ENCODE measurements at places on chromosomes 6 and 20.

DNA sequence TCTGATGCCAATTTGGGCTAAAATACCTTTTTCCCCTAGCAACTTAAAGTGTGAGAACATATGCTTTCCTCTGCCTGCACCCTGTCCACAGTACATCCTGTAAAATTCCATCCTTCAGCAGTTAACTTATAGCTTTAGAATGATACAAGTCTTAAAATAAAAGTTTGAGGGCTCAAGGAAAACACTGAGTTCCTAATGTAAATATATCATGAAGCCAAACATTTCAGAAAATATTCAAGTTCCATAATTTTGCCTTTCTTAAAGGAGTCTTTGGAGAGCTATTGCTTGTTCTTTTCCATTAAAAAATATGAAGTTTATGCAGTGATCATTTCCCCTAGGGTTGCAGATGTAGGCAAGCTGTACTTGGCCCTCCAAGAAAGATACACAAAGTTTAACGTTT is 303.8 kb downstream of the COL12A1 start:
- no peak for DNase-seq

- no peak for DNase-seq
Observed at GRCh38 chr6:143536866-143537691, 25.6 kb upstream of the FUCA2 start.

GRCh38 chr20:1473246-1474220 is 6.9 kb upstream of the NSFL1C start:
- DNase-seq, result no peak

GRCh38 chr20:54668271-54669039 is 193.1 kb downstream of the DOK5 start:
- no peak for DNase-seq

- DNase-seq, result no peak
Observed at GRCh38 chr6:122696079-122696478, 83.4 kb upstream of the FABP7 start.

- no peak for DNase-seq
Observed at GRCh38 chr6:61909486-61909885, 376.5 kb downstream of the KHDRBS2 start.

GRCh38 chr20:43721429-43722152 is 5.2 kb downstream of the GTSF1L start:
- DNase-seq, result no peak

DNA sequence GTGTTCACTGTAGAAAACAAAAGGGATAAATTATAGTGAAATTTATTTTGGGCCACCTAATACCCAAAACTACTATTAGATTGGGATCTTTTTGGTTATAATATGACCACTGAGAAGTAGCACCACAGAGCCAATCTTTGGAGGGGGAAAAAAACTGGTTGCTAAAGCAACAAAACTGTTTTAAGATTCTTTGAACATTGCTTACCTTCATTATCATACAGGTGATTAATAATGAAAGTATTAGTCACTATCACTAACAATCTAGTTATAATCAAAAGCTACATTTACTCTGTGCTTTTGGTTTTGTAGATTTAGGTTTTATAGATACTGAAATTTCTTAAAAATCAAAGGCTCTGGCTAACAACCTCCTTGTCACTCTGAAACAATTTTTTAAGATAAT is 31.7 kb downstream of the STX7 start:
- DNase-seq, result no peak

GRCh38 chr6:145319605-145320004 is 415.7 kb downstream of the EPM2A start:
- no peak for DNase-seq

GRCh38 chr20:22324505-22324904 is 259.9 kb downstream of the FOXA2 start:
- no peak for DNase-seq

- no peak for DNase-seq
Observed at GRCh38 chr6:140208286-140208685, 833.8 kb upstream of the CITED2 start.

DNA sequence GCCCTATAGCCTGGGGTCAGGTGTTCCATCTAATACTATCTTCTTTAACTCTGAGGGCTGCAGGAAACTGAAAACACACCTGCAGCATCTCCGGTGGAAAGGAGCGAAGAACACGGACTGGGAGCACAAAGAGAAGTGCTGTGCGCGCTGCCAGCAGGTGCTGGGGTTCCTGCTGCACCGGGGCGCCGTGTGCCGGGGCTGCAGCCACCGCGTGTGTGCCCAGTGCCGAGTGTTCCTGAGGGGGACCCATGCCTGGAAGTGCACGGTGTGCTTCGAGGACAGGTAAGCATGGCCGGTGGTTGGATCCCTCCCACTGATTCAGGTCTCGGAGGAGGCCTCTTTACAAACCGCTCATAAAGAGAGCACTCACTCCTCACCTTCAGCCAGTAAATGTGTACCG is 15.5 kb downstream of the SYTL3 start:
- no peak for DNase-seq

GRCh38 chr6:37059344-37060194 is 54.1 kb downstream of the FGD2 start:
- DNase-seq, result peak; percentile 33

DNA sequence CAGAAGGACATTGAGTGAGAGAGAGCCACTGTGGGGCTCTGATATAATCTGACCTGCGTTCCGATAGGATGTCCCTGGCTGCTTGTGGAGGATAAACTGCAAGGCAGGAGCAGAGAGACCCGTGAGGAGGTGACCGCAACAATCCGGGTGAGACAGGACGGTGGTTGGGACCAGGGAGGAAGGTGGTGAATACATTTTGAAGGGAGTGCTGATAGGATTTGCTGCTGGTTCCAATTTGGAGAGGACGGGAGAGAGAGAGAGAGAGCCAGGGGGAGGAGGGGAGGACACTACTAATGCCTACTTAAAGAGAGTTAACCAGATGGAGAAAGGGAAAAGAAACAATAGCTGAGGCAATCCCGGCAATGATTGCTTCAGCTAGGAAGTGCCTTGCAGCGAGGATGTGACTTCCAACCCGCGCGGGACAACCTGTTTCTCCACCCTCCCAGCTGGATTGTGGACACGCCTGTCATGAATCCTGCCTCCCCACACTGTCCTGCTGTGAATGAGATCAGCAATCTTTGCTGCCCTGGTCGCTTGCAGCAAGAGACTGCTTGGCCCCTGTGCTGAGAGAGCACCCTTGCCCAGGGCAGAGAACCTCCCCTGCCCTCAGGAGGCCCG is 199.0 kb upstream of the KCNG1 start:
- DNase-seq, result no peak

GRCh38 chr6:74578339-74578738 is 627.5 kb downstream of the COL12A1 start:
- no peak for DNase-seq

GRCh38 chr20:57514273-57514751 is 10.6 kb downstream of the CTCFL start:
- no peak for DNase-seq

DNA sequence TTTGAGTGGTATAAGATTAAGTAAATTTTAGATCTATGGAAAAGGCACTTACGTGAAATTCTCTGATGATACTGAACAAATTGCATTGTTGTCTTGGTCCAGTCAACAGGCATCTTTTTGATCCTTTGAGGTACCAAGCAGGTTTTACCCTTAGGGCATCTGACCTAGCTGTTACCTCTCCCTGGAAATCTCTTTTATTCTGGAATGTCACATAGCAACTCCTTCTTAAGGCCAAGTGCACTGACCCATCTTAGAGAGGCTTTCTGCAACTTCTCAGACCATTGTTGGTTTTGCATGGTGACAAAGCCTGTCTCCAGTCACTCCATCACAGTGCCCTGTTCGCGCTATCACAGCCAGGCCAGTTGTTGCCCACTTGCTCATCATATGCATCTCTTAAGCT is 42.0 kb downstream of the TPD52L1 start:
- DNase-seq, result no peak

DNA sequence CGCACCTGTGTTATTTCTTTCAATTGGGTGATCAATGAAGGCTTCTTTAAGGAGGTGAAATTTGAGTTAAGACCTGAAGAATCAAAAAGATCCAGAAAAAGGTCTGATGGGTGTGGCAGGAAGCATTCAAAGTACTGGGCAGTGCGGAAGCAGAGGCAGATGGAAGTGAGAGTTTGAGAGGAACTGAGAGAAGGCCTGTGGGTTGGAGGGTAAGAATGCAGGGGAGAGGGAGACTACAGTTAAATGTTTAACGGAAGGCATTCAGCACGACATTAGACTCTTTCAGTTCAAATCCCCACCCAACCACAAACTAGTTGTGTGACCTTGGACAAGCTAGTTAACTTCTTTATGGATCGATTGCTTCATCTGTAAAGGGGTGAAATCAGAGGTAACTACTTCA is 50.5 kb upstream of the GCM1 start:
- no peak for DNase-seq

DNA sequence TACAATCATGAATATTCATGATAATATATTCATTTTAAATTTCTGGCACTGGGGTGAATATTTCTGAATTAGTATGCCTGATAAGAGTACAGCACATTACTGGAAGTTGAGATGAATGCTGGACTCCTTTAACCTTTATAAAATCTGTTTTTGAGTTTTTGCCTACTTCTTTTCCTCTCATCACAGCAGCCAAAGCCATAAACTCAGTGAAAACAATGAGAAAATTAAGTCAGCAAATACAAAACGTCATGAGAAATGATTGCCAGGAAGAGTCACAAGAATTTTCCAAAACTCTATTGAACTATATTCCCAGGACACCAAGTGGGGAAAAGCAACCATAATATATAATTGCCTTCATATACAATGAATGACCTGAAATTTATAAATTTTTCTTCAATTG is 837.6 kb downstream of the TBC1D32 start:
- no peak for DNase-seq

- DNase-seq, result no peak
Observed at GRCh38 chr20:13131688-13132087, 89.4 kb upstream of the ISM1 start.
